GM06990 (cell line): ENCODE measurements at places on chromosomes 2 and 18.
A peak's percentile ranks its signal among the peaks of the same experiment; 100 is the strongest.

DNA sequence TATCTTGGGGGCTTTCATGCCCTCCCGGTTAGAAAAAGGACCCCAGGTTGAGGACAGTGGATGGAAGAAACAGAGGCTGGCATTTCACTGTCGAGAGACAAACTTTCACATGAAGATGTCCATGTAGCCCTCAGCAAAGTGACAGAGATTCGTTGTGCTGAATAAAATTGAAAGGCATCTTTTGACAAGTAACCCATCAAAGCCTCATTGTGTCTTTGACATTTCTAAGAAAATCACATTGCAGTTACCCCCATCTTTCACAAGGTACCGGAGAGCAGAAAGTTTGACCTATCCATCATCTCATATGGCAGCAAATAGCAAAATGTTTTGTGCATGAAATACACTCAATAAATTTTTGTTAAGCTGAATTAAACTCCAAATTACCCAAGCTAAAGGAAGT is 2.0 kb upstream of the MBP start:
- no peak for DNase-seq

GRCh38 chr2:237939251-237939650 is 27.6 kb upstream of the UBE2F start:
- no peak for DNase-seq

GRCh38 chr2:232382331-232383225 is 4.0 kb downstream of the ALPP start:
- no peak for DNase-seq

GRCh38 chr2:84963692-84964405 is 7.1 kb upstream of the KCMF1 start:
- DNase-seq, result no peak

DNA sequence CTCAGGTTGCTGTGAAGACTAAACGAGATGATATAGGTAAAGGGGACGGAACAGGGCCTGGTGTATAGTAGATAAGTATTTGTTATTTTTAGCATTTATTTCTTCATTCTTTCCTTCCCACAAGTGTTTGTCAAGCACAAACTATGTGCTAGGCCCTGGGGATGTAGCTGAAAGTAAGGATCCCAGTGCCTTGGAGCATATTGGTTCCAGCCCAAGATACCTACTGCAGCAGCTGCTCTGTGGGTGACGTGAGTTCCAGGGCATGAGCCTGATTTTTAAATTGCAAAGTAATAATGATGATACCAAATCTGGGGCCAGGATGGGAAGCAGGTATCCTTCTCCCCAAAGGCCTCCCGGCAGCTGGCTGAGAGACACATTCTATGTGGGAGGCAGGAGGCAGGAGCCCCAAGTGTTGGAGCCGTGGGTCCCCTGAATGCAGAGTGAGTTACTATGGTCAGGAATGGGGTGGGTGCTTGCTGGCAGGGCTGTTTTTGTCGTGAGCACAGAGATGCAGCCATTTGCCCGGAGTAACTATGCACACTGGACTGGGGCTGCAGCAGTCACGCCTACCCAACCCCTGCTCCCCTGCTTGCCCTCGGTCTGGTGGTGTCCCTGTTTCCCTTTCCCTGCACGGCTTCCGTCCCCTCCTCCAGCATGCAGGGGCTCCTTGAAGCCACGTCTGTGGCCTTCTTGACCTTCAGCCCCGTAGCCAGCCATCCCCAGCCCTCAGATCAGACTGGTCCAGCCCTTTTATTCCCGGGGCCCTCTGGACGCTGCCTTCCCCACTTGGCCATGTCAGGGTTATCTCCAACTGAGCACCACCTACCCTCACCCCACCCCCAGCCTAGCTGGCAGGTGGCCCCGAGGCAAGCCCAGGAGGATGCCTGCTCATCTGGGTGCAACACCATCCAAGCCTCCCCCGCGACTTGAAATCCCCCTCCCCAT is 52.4 kb downstream of the INHBB start:
- no peak for DNase-seq

- no peak for DNase-seq
Measured at GRCh38 chr2:159988412-159988970, 73.9 kb downstream of the PLA2R1 start.

DNA sequence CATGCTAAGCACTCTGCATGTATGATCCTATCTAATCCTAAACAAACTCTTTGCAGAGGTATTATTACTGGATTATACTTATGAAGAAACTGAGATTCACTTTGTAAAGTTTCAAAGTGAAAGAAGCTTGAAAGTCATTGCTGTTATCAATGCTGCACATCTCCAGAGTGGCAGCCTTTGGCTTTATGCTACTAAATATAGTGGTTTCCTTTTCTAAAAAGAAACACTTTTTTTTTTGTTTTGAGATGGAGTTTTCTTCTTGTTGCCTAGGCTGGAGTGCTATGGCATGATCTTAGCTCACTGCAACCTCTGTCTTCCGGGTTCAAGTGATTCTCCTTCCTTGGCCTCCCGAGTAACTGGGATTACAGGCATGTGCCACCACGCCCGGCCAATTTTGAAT is 114.9 kb upstream of the RAB27B start:
- no peak for DNase-seq

DNA sequence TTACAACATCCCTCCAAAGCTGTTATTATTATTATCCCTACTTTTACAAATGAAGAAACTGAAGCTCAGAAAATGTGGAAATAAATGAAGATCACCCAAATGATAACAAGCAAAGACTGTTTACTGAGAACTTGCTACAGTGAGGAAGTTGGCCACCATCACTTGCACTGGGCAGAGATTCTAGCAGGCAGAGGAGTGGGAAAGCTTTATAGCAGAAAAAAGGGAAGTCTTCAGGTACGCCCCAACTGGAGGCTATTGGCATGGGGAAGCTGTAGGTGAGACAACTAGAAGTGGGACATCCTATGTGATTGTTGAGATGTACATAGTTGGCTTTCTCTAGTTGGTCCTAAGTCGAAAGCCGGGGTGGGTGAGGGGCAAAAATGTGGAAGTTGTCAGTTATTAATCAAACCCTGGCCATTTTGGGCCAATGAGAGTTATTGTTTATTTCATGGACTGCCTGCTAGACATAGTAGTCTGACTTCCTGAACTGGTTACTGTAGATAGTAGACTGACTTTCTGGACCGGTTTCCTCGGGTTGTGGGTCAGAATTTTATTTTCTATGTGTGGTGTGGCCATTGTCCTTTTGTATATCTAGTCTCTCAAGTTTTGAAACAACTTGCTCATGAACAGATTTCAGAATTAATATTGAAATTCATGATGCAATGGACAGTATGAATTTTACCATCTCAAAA is 40.2 kb upstream of the STAT4 start:
- no peak for DNase-seq

DNA sequence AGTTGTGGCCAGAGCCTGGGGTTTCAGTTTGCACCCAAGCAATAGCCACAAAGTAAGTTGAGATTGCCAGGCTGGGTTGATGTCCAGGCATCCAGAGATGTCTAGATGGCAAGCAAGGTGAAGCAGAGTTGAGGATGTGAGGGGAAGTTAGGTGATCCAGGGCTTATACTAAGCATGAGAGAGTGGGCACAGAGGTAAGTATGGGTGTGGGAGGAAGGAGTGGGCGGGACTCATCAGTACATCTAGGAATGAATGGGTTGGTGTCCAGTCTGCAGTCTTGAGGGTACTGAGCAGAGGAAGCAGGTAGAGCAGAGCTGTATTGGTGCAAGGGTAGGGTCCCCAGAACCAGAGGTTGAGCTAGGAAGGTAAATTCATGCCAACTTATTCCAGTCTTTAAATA is 1.5 kb downstream of the SEMA4F start:
- DNase-seq, result no peak

- DNase-seq, result no peak
Measured at GRCh38 chr2:233174137-233174536, 77.3 kb upstream of the ATG16L1 start.

GRCh38 chr2:210553373-210553772 is 3.0 kb upstream of the CPS1 start:
- DNase-seq, result no peak

GRCh38 chr2:217410681-217410960 is 550.8 kb upstream of the TNP1 start:
- DNase-seq, result no peak

DNA sequence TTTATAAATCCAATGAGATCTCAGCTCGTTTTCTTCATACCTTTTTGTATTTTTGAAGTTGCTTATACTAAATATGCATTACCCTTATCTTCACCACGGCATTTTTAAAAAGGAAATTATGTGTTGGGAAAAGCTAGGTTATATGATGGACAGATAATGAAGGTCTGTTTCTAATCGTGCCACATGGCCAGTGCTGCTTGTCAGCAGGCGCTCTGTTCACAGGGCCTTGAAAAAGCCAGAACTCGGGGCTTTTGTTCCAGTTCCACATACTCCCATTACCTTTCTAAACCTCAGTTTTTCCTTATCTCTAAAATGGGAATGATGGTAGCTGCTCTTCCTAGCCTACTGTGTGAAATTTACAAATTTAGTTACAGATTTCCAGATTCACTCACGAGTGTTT is 42.0 kb downstream of the EPAS1 start:
- no peak for DNase-seq

DNA sequence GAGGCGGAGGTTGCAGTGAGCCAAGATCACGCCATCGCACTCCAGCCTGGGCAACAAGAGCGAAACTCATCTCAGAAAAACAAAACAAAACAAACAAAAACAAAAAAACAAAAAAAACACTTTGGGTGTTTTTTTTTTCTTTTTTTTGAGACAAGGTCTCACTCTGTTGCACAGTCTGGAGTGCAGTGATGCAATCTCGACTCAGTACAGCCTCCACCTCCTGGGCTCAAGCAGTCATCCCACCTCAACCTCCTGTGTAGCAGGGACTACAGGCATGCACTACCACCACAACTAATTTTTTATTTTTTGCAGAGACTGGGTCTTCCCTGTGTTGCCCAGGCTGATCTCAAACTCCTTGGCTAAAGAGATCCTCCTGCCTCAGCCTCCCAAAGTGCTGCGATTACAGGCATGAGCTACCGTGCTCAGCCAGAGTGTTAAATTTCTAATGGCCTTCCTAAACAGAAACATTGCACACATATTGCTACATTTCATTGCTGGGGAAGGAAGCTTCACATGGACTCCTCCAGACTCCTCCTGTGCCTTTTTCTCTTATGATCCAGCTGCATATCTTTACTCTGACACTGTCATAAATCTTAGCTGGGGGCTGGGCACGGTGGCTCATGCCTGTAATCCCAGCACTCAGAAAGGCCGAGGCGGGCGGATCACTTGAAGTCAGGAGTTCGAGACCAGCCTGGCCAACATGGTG is 19.7 kb downstream of the STARD7 start:
- DNase-seq, result no peak

- DNase-seq, result no peak
Measured at GRCh38 chr2:116132833-116133232, 1681.7 kb upstream of the DDX18 start.

- DNase-seq, result no peak
Measured at GRCh38 chr2:95356821-95357700, 45.4 kb upstream of the FAHD2A start.

- DNase-seq, result no peak
Measured at GRCh38 chr18:67742954-67743353, 226.4 kb upstream of the DSEL start.

- DNase-seq, result no peak
Measured at GRCh38 chr2:235461763-235462414, 32.0 kb upstream of the AGAP1 start.

GRCh38 chr2:190804182-190804795 is 76.3 kb upstream of the GLS start:
- no peak for DNase-seq

DNA sequence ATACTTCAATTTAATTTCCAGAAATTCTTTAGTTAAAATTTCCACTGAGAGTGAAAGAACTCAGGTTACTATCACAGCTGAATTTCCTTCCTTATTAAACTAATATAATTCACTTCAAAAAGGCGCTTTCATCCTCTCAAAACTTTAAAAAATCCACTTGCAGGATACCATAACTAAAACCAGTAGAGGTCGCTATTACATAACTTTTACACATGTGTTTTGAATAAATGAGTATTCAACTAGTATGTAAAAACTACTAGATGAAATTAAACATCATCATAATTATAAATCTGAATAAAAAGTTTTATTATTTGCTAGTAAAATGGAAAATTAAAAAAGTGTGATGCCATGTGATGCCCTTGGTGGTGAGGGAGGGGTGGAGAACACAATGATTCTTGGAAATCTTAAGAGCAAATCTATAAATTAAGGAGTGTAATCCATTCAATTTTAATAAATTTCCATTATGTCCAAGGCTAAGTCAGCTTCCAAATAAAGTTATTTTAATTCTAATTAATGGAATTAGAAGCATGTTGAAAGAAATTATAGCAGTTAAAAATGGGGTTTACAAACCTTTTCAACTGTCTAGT is 61.4 kb downstream of the SOS1 start:
- DNase-seq, result peak; percentile 14

DNA sequence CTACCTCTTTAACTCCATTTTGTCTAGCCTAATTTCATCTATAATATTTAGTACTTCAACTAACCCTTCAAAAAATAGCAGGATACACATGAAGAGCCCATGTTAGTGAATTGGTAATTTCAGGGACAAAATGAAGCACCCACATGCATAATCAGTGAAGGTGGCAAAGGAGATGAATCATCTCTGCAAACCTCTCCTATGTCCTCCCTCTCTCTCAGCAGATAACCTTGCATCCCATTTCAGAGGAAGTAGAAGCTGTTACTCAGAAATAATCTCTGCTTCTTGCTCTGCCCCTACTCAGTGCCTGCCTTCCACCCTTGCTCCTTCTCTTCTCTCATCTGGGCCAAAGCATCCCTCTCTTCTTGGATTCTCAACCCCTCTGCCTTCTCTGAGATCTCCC is 60.2 kb upstream of the CAVIN2 start:
- DNase-seq, result no peak

DNA sequence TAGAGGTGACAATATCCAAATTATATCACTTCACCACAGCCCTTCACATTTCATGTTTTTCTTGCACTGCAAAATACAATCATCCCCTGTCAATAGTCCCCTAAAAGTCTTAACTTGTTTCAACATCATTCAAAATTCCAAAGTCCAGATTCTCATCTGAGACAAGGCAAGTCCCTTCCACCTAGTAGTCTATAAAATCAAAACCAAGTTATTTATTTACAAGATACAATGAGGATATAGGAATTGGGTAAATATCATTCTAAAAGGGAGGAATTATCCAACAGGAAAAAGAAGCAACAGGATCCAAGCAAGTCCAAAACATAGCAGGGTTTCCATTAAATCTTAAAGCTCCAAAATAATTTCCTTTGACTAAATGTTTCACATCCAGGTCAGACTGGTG is 1076.1 kb upstream of the TMEFF2 start:
- no peak for DNase-seq

- DNase-seq, result no peak
Measured at GRCh38 chr18:9575558-9575957, 38.8 kb downstream of the PPP4R1 start.

DNA sequence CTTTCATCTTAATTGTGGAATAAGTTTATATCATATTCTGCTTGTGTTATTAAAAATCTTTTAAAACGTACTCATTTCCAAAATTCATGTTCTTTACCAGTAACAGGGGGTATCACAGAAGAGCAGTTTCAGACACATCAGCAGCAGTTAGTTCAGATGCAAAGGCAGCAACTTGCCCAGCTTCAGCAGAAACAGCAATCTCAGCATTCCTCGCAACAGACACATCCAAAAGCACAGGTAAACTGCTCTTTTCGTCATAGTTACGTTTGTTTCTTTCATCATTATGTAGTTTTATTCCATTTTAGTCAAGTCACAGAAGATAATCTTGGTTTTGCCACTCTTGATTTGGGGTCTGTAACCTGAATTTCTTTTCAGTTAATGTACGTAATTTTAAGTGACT is 93.5 kb upstream of the KIF5C start:
- no peak for DNase-seq
